ENCODE measurements at places on chromosomes 11 and 22. TPM values are rescaled to one million over a fixed set of nuclear protein-coding genes. Genes with fewer than 3 reads are reported as not detected.

The PRAME gene
- total RNA-seq: 233 TPM

The RBMXL2 gene
- total RNA-seq: 79.4 TPM

The FAU gene
- total RNA-seq: 583 TPM

The SLC37A2 gene
- 3.0 TPM for total RNA-seq

The CCDC86 gene
- 64.7 TPM for total RNA-seq

The IGLL1 gene
- 24.6 TPM for total RNA-seq

The NXPE2 gene
- total RNA-seq: 0.81 TPM

The CHRDL2 gene
- 5.3 TPM for total RNA-seq

The SAA4 gene
- total RNA-seq: not detected

The LMNTD2 gene
- total RNA-seq: 29.2 TPM

The SHISAL1 gene
- total RNA-seq: 3.0 TPM

The JHY gene
- total RNA-seq: 32.7 TPM

The ROM1 gene
- total RNA-seq: 9.7 TPM

The MPPED1 gene
- total RNA-seq: 5.9 TPM

The TMEM132A gene
- total RNA-seq: 39.0 TPM

The GGT5 gene
- 22.9 TPM for total RNA-seq

The ASCC2 gene
- total RNA-seq: 91.5 TPM

The SLC1A2 gene
- 0.74 TPM for total RNA-seq

The SLC15A3 gene
- total RNA-seq: 9.3 TPM

The PAK1 gene
- 63.2 TPM for total RNA-seq

The GVQW3 gene
- 5.9 TPM for total RNA-seq

The SMC1B gene
- total RNA-seq: 24.7 TPM

The MAJIN gene
- total RNA-seq: 34.8 TPM

The GLYATL1 gene
- total RNA-seq: 1.4 TPM

The MISFA gene
- total RNA-seq: 72.3 TPM

The DNAJB7 gene
- 9.5 TPM for total RNA-seq

The UCP3 gene
- 10.0 TPM for total RNA-seq

The BAD gene
- total RNA-seq: 110 TPM

The CYTH4 gene
- total RNA-seq: 2.7 TPM

The OAF gene
- total RNA-seq: 11.0 TPM

The AMOTL1 gene
- total RNA-seq: 17.1 TPM

The GGT1 gene
- total RNA-seq: 78.2 TPM

The SLN gene
- total RNA-seq: not detected

The MUC6 gene
- total RNA-seq: 0.19 TPM

The OR10AG1 gene
- total RNA-seq: not detected

The UBASH3B gene
- total RNA-seq: 20.4 TPM

The C11orf42 gene
- 10.1 TPM for total RNA-seq

The TCN2 gene
- total RNA-seq: 40.6 TPM

The HBE1 gene
- total RNA-seq: not detected

The ART5 gene
- total RNA-seq: 31.7 TPM

The SLC22A8 gene
- total RNA-seq: 0.06 TPM

The AIFM3 gene
- total RNA-seq: 2.9 TPM

The A4GALT gene
- 15.7 TPM for total RNA-seq

The NRXN2 gene
- 40.1 TPM for total RNA-seq

The GSTT2B gene
- 7.9 TPM for total RNA-seq

The C11orf97 gene
- total RNA-seq: 6.4 TPM

The DDIAS gene
- total RNA-seq: 13.4 TPM

Measured in testis (tissue), 5 donors.